ENCODE measurements at places on chromosomes 5 and 9.

DNA sequence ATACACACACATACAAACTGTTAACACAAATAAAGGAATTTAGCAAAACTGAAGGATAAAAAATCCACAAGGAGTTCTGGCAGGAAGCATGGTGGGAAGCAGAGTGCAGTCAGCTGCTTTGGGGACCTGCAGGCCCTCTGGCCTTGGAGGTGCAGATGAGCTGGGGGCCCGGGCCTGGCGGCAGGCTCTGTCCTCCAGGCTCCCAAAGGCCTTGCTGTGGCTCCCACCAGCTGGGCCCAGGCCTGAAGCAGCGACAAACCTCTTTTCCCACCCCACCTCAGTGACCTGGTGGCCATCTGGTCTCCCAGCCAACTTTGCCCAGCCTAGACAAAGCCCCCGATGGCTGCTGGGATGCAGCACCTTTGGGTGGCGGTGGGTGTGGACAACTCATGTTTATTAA, 67.8 kb downstream of the GLRA1 start:
- no peak for DNase-seq

- no peak for DNase-seq
Measured at GRCh38 chr9:33992632-33993031, 56.1 kb downstream of the UBAP2 start.

GRCh38 chr5:170339780-170340167, 42.2 kb upstream of the LCP2 start:
- no peak for DNase-seq

DNA sequence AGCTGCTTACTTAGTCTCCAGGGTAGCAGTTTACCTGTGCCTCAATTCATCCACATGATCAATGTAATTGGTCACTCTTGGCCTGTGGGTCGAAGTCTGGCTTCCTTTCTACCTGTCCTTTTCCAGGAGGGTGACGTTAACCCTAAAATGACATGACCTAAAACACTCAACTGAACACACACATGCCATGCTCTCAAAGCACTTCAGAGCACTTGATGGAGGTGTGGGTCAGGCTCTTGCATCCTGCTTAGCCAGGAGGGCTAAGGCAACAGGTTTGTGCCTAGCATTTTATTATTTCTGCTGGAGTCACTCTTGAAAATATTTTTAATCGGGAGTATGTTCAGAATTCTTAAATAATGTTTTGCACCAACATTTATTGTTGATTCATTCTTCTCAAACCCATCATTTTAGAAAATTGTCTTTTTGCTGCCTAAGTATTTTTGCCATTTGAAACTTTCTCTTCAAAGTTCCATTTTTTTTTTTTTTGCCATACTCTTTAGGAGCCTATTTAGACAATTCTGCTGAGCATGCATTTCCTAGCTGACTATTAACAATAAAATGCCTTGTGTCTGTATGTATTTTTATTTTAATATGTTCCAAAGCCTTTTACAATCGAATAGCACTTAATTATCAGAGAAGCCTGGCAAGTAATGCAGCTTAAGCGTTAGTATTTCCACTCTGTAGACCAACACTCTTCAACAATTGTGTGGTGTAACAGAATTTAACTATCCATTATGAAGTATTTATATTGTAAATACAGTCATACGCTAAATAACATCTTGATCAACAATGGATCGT, 59.1 kb downstream of the ATP10B start:
- DNase-seq, result no peak

DNA sequence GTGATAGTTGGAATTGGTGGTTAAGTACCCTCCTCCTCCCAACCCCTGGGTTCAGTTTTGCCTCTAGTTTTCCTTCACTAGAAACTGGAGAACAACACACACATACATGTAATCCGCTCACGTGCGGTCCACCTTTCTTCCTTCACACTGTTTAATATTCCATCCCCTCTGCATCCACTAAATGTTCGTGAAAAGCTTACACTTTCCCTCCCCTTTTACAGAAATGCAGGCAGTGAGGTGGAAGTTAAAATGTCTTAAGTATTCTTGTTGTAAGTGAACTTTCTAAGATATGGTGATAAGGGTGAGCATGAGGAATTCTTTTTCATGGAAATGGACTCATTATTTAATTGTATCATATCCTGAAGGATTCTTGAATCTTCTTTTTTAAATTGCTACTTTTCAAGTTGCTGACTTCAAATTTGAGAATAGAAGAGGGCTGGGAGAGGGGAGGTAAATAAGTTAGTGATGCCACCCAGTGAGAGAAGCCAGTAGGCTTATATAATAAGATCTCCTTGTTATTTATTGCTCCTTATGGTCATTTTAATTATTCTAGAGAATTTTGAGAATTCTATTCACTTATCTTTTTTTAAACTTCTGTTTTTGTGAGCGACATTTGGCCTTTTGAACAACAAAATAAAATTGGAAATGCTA, 90.2 kb downstream of the TLE4 start:
- no peak for DNase-seq

- DNase-seq, result peak; percentile 66
Measured at GRCh38 chr5:68251386-68251785, 35.8 kb downstream of the PIK3R1 start.

DNA sequence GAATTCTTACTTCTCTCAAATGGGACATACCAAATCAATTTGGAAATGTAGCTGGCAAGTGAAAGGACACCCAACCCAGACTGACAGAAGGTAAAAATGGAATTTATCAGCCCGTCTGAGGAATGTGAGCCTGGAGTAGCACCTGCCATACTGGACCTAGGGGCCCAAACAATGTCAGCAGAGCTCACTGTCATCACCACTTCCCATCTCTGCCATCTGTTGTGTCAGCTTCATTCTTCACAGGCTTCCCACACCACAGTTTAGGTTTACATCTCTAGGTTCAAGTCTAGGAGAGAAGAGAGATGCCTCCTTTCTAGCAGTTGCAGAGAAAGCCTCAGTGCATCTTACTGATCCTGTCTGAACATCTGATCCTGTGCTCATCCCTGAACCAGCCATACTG, 222.4 kb downstream of the DOCK8 start:
- no peak for DNase-seq

DNA sequence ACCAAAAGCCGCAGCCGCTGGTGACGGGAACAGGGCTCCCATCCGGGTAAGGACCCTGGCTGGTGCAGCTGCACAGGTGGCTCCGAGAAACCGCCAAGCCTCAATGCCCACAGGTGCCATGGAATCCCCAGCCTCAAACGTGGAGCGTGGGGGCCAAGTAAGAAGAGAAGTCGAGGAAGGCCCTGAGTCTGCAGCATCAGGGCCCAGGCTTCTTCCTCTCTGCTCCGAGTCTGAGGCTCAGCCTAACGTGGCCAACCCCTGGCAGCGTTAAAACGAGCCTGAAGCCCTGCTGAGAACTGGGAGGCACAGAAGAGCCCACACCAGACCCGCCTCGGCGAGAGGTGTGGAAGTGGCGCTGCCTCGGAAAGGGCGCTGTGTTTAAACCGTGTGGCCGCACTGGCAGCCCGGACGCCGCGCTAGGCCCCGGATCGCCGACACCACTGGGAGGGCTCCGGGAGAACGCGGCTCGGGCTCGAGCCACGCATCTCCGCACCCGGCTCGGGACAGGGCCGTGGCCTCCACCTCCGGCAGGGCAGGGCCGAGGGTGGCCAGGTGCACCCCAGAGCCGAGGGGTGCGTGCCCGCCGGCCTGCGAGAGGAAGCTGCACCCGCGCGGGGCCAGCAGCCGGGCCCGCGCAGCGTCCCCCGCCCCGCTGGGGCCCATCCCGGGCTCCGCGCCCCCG, 730 bp downstream of the ZMYND19 start:
- DNase-seq, result no peak

- no peak for DNase-seq
Measured at GRCh38 chr9:1416261-1416660, 366.1 kb downstream of the DMRT2 start.

- no peak for DNase-seq
Measured at GRCh38 chr9:105150991-105151685, 93.3 kb upstream of the SLC44A1 start.

DNA sequence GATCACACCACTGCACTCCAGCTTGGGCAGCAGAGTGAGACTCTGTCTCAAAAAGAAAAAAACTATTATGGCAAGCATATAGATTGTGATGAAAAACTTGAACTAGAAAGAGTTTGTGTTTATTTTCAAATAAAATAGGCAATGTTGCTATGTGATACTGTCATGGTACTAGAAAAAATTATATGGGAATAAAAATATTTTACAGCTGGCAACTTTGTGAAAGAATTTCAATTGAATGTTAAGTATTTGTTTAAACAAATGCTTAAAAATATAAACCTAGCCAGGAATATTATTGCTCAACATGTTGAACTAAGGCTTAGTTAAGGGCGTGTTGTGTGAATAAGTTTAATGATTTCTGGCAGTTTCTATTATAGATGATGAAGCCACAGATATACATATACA, 31.7 kb downstream of the HSDL2 start:
- no peak for DNase-seq

DNA sequence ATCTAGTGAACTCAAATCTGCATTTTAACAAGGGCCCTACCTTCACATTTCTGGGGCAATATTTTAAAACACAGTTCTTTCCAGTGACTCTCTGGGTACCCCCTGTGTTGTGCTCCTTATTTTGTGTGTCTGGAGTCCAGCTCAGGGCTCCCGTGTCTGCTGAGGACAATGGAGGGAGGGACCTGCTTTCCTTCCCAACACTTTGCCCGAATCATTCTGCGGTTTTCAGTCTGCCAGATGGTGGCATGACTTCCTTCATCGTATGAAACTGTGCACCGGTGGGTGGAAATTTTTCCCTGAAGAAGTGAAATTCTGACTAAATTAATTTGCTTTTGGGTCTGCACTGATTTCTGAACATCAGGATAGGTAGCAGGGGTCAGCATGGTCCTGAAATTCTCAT, 153.6 kb upstream of the CD180 start:
- DNase-seq, result no peak

- no peak for DNase-seq
Measured at GRCh38 chr5:57445006-57445704, 37.5 kb downstream of the ACTBL2 start.

- no peak for DNase-seq
Measured at GRCh38 chr5:107218457-107219193, 452.1 kb downstream of the EFNA5 start.

- no peak for DNase-seq
Measured at GRCh38 chr5:14714706-14715105, 50.2 kb downstream of the OTULIN start.

DNA sequence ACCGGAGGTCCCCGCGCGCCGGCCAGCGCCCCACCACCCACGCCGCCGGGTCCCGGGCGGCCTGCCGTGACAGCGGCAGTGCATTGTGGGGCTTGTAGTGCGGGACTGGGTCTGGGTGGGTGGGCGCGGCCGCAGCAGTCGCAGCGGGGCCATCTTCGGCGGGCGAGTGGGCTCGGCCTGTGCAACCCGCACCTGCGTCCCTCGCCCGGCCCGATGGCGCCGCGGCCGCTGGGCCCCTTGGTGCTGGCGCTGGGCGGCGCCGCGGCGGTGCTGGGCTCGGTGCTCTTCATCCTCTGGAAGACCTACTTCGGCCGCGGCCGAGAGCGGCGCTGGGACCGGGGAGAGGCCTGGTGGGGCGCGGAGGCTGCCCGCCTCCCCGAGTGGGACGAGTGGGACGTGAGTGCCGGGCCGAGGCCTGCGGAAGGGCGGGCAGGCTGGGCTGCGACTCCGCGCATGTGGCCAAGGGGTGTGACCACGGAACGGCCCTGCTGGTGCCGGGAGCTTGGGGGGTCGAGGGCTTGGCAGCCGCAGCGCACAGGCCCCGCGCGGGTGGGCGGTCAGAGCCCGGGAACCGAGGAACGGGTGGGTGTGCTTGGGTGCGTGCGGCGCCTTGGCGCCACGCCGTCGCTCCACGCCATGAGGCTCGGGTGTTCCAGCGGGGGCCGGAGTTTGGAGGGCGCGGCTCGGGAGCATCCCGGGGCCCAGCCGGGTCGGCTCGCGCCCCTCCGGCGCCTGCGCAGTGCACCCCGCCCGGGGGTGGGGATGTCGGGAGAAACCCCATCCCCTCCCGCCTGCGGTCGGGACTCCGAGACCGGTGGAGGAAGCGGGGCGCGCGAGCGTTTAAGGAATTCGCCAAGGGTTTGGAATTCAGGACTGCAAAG, at the start of gene ARL10:
Gene ARL10 (plus strand): TSS at position 137 of the 881 bp plus-strand sequence. CDS start 77 bp downstream, at position 214.
- peak; percentile 27 for DNase-seq

- DNase-seq, result no peak
Measured at GRCh38 chr9:105455836-105456475, 8.1 kb downstream of the FSD1L start.

DNA sequence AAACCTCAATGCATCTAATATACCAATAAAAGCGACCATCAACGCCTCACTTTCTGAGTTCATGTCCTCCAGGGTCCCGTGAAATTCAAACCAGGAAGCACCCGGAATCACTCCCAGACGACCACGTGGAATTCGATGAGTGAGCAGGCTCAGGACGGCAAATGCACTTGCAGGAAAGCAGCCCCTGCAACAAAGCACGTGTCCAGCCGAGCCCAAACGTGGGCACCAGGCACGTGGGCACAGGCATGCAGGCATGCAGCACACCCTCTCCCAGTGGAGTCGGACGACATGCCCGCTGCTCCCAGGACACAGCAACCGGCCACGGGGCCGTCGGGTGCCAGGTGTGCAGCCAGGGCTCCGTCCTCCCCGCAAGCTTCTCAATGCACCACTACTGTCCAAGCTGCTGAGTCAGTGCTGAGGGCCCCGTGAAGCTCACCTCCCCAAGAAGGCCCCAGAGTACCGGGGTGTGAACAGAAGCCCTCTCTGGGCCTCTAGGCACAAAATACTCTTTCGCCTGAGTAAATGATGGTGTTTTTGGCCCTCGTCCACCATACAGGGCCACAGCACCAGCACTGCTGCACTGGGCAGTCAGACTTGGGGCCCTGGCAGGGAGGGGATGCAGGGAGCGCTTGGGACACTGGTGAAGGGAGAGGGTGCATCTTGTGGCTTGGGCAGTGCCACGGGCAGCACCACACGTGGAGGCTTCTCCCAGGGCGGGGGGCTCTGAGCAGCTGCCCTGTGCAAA, 87.6 kb downstream of the VAV2 start:
- DNase-seq, result no peak

GRCh38 chr9:126330536-126330935, 3.9 kb downstream of the MVB12B start:
- DNase-seq, result no peak

DNA sequence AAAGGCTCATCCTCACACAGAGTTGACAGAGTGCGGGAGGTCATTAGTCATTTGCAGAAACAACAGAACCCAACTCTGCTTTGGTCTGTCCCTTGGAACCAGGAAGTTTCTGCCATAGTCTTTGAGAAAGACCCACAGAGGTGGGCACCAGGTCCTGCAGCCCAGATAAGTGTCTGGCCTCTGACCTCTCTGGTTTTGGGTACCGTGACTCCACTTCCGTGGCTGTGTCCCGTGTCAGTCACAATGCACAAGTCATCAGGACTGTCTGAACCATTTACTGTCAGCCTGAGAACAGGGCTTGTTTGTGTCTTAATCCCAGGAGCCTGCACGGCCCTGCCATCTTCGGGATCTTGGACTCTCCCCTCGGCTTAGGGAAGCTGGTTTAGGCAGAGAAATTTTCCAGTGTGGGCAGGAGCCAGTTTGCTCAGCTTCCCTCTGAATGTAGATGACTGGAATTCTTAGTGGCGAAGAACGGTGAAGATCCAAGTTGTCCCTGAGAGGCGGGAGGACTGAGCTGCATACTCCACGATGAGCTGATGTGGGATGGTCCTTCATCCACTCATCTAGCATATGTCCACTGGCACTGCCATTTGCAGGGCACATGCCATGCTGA, 11.9 kb downstream of the GSN start:
- no peak for DNase-seq

GRCh38 chr9:4287386-4287785, 12.5 kb downstream of the GLIS3 start:
- DNase-seq, result no peak

GRCh38 chr5:1881098-1881572, 1.6 kb downstream of the IRX4 start:
- no peak for DNase-seq

- DNase-seq, result no peak
Measured at GRCh38 chr9:123867034-123867433, 62.9 kb downstream of the DENND1A start.

- DNase-seq, result no peak
Measured at GRCh38 chr9:95024097-95024671, 293.3 kb downstream of the FANCC start.
